Panc1 (cell line): ENCODE measurements at places on chromosomes 11 and 22. TPM values are rescaled to one million over a fixed set of nuclear protein-coding genes. Genes with fewer than 3 reads are reported as not detected.

Gene SHISA8
- total RNA-seq = 0.62 TPM

Gene SMC1B
- total RNA-seq = 0.10 TPM

Gene TUBA8
- total RNA-seq = 1.3 TPM

Gene VPREB1
- total RNA-seq = not detected

Gene RCOR2
- total RNA-seq = 10.2 TPM

Gene MRGPRX4
- total RNA-seq = not detected

Gene MS4A4A
- total RNA-seq = not detected
